Calu3 (cell line): ENCODE measurements at places on chromosomes 2 and 18.

GRCh38 chr2:1366546-1367134 is 46.6 kb upstream of the TPO start:
- no peak overlapping the region for H3K27ac ChIP-seq
- H3K4me3 ChIP-seq = no peak overlapping the region
- H3K27me3 ChIP-seq = no peaks in the 10 kb centered on the region
- H3K36me3 ChIP-seq = no peaks in the 10 kb centered on the region

- H3K4me3 ChIP-seq = no peak overlapping the region
- H3K27me3 ChIP-seq = no peaks in the 10 kb centered on the region
These were observed 342.0 kb upstream of the ACVR2A start for GRCh38 chr2:147502711-147503290.

DNA sequence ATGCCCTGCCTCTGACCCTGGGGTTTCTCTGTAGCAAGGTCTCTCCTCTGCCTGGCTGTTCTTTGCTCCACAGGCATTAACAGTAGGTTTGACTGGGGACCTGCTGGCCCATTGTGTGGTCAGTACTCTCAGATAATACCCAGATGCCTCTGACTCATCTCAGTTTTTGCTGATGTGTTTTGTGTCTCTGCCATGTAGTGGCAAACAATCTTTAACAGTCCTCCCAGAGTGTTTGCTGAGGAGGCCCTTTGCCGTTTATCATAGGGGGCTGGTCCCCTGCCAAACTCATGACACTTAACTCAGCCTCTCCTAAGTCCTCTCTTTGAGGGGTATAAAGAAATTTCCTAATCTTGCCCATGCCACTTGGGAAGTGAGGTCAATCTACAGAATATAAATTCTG is 793.7 kb upstream of the FANCL start:
- H3K27ac ChIP-seq = no peak overlapping the region
- no peak for DNase-seq
- H3K4me3 ChIP-seq = no peak overlapping the region
- H3K27me3 ChIP-seq = peaks cover 15% of the 10 kb centered on the region

DNA sequence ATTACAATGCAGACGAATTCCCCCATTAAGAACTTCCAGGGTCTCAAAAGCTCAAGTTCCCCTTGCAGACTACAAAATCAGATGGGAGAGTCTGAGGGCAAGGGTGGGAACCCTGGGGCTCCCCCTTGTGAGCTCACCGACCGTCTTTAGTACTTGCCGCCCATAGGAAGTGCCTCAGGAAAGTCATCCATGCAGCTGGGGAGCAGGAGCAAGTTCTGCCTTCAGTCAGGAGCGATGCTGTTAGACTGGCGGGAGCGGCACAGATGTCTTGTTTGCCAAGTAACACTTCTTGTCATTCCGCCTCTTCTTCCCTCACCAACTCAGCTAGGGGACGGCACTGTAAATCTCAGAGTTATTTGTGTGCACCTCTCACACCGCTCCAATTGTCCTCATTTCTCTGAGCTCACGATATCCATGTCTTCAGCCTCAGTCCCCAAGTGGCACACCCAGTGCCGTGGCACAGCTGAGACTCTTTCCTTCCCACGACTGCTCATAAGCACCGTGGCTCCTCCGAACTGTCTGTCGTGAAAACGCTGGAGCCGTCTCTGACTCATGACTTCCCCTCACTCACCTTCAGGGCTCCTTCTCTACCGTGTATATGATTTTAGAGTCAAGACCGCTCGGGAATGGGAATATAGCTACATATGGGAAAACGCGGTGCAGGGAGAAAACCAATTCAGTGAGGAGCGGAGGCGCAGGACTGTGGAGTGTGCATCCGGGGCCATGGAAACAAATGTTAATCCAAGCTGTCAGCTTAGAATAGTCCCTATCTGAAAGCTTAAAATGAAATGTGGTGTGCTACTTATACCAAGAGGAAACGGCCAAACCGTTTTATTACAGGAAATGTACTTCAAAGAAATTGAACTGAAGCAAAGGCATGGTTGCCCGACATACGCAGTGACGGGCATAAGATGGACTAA is 34.0 kb downstream of the UXS1 start:
- no peak overlapping the region for H3K4me3 ChIP-seq
- no peaks in the 10 kb centered on the region for H3K27me3 ChIP-seq
- peaks cover 50% of the 10 kb centered on the region for H3K4me1 ChIP-seq

DNA sequence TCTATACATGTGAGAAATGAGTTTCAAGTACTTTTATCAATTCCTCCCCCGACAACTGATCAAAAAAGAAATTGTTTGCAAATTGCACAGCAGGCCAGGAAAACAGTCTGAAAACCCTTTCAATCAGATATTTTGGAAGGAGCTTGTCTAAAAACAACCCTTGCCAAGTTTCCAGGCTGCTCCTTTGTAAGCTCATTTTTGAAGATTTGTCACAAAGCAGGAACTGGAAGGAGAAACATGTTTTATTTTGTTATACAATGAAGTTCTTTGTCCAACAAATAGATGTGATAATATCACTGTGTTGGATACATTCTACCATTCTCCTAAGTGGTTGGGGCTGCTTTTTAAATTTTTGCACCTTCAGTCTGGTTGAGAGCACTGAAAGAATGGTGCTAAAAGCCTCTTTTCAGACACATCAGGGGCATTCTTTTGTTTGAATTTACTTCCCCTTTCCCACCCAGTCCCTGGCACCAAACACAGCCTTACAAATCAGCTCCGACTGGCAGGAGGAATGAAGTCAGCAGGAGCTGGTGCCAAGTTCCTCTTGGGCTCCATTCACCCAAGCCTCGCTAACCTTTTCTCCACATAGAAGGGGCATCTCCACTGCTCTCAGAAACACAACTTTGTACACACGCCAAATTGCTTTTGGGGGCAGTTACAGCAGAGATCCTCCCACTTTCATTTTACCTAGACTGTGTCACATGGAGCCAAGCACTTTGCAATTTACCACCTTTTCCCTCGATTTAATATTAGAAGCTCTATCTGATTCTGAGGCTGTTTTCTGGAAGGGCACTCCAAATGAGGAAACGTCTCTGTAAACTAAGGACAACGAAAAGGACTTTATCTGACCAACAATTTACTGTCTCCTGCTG is 88.0 kb downstream of the C1D start:
- no peak overlapping the region for H3K4me3 ChIP-seq
- H3K4me1 ChIP-seq = no peaks in the 10 kb centered on the region
- H3K27me3 ChIP-seq = no peaks in the 10 kb centered on the region
- no peaks in the 10 kb centered on the region for H3K36me3 ChIP-seq

- no peaks in the 10 kb centered on the region for H3K4me1 ChIP-seq
- DNase-seq = no peak
- no peaks in the 10 kb centered on the region for H3K36me3 ChIP-seq
- no peaks in the 10 kb centered on the region for H3K27me3 ChIP-seq
- no peak overlapping the region for H3K4me3 ChIP-seq
These were observed 102.5 kb downstream of the BARD1 start for GRCh38 chr2:214706986-214707385.
